Stimulated activated CD8-positive, alpha-beta memory T cell treated with anti-CD3 and anti-CD28 coated beads, Interleukin-15, amount 100 ng/mL, for 4 hours (primary cell): ENCODE measurements at places on chromosomes 6 and 20.

GRCh38 chr6:118494091-118494490 is 54.0 kb upstream of the PLN start:
- no peak for DNase-seq

DNA sequence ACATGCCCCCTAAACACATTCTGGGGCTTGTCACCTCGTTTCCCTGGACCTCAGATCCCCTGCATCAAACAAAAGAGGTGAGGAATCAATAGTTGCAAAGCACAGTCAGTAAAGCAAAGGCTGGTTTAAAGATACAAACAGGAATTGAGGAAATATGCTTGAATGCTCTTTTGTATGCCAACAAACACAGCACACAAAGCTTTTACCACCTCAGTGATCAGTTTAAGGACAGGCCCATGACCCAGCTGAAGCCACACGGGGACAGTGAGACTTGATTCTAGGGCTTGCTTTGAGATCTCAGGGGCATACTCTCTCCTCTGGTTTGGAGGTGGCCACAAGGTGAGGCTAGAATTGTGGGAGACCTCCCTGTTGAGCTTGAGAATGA is 182.9 kb upstream of the CST7 start:
- no peak for DNase-seq

DNA sequence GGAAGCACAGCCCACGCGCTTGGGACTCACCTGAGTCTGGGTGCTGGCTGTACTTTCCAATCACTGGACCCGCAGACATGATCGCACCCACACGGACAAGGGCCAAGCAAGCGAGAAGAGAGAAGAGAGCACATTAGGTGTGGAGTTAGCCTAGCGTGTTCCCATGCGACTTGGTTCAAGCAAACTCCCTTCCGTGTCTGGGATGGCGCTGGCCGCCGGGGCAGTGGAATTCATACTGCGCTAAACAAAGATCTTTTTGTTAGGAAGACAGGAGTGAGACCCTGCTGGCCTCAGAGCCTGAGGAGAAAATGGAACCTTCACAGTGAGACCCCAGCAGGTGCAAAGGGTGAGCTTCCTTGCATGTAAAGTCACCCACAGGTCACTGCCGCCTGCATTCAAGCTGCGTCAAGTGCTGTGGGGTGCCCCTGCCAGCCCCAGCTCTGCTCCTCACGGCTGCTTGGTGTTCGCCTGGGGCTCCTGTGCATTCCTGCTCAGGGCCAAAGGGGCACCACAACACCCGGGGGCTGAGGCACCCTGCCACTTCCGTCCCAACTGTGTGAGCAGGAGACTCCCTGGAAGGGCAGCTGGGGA is 26.4 kb downstream of the PSMG4 start:
- no peak for DNase-seq

DNA sequence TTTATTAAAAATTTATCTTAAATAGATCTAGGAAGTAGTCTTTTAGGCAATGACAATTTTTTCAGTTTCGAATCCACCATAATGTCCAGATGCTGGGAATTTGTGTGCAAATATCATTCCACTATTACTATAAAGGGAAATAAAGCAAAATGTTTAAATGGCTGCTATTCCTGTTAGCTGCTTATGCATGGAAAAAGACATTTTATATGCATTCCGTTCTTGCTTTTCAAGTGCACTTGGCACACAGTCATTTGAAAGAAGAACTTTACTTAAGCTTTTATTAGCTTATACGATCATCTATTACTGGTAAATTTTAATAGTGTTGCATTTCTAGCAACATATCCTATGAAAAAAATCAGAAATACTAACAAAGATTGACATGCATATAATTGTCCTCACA is 42.0 kb downstream of the PRL start:
- no peak for DNase-seq

GRCh38 chr20:36745234-36745926 is 510 bp downstream of the NDRG3 start:
- no peak for DNase-seq

GRCh38 chr6:21596145-21596948 is 2.8 kb downstream of the SOX4 start:
- DNase-seq = no peak
